ENCODE measurements at places on chromosomes 1 and 21.

DNA sequence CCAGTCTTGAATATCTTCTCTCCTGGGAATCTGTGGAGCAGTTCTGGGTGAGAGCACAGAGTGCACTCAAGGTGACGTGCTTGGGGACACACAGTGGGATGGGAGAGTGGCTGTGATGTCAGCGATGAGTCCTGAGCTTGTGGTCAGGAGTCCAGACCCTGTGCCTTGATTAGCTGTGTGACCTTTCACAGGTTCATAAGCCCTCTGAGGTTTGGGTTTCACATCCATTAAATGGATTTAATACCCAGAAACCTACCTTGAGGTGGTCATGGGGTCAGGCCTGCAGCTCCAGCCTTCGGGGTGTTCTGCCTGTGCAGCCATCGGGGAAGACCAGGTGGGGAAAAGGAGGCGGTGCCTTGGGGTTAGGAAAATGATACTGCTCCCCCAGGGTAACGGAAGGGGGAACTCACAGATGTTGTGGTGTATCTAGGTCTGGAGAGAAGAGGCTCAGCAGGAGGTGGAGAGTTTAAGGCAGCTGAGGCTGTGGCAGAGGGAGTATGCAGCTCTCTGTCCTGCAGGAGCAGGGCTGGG is 38.5 kb upstream of the ETV3 start:
- no peak for DNase-seq

DNA sequence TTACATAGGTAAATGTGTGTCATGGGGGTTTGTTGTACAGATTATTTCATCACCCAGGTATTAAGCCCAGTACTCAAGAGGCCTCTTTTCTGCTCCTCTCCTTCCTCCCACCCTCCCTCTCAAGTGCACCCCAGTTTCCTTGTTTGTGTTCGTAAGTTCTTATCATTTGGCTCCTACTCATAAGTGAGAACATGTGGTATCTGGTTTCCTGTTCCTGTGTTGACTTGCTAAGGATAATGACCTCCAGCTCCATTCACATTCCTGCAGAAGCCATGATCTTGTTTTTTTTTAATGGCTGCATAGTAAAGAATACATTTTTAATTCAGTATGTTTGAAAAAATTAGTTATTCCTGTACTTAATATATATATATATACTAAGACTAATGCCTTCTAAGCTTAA is 107.7 kb downstream of the CLDN17 start:
- no peak for DNase-seq

- DNase-seq: no peak
Measured at GRCh38 chr1:40840526-40841323, 21.4 kb downstream of the CITED4 start.

- DNase-seq: no peak
Measured at GRCh38 chr1:30668024-30668423, 55.4 kb downstream of the MATN1 start.

- no peak for DNase-seq
Measured at GRCh38 chr1:66438501-66438900, 95.5 kb upstream of the SGIP1 start.

DNA sequence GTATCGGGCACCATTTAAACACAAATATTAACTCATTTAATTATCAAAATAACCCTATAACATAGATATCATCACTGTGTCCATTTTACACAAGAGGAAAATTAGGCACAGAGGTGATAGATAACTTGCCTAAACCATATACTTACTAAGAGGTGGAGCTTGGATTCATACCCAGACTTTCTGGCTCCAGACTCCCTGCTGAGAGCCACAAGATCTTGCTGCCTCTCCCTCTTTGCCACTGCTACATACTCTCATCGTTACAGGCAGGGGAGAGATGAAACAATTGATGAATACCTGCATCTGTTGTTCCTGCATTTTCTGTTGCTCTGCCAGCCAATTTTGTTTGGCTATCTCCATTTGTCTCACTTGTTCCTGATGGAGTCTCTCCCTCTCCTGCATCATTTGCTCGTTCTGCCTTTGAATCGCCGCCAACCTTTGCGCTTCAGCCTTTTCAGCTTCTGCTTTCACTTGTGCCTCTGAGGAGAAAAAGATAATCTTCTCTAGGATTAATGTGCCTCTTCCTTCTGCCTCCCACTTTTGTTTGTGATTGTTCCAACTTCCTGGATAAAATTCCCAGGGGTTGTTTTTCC is 10.6 kb downstream of the GBP5 start:
- no peak for DNase-seq

DNA sequence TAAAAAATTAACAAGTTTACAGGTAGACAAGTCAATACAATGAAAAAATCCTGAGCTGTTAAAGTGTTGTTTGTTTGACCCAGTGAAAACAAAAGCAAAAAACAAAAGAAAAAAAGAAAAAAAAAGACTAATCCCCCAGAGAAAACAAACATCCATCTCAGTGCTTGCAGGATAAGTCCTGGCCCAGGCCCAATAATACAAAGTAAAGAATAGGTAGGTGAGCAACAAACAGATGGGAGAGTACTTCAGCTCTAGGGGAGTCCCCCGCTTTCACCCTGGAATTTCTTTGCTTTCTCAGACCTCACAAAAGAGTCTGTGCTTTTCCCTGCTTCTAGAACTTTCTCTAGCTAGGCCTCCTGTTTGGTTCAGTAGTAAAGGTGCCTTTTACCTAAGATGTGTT is 70.3 kb downstream of the ABCA4 start:
- no peak for DNase-seq

DNA sequence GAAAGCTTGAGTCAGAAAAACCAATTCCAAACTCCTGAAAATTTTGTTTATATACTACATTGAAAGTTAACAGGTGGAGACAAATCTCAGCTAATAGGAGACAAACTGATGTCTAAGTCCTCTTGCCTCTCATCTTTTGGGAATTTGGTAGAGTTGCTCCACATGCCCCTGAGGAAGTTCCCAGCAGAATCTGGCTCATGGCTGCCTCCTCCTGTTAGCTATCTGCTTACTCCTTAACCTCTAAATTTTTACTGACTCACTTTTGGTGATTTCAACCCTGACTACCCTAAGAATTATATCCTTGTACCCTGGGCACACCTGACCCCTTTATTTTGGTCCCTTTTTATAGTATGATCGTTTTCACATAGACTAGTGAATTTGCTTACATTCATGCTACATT is 633.7 kb upstream of the USP24 start:
- no peak for DNase-seq
